ENCODE measurements at places on chromosomes 2 and 18. TPM values are rescaled to one million over a fixed set of nuclear protein-coding genes. Genes with fewer than 3 reads are reported as not detected.

Gene FBXO15
- total RNA-seq: 0.96 TPM

Gene RMND5A
- total RNA-seq: 55.4 TPM

Gene ANKRD30B
- not detected for total RNA-seq

Gene DPP4
- total RNA-seq: 3.6 TPM

Gene SLC35F5
- 24.8 TPM for total RNA-seq

Gene LYPD1
- total RNA-seq: 4.7 TPM

Gene NDC80
- total RNA-seq: 43.0 TPM

Gene ACVR2A
- total RNA-seq: 11.5 TPM

DNA sequence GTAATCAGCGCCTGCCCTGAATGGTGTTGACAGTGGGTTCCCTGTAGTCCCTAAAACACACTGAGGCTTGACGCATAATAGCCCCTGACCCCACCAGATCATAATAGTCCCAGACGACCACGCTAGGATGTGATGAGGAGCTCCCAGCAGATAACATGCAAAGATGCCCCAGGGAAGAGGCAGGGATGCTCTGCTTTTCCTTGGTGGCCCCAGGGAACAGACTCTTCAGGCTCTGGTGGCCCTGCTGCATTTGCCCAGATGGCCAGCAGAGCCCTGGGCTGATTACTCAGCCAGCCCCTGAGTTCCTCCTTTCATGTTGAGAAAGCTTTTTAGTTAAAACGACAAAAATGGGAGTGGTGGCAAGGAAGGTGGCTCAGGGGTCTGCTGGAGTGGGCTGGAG lies 5.9 kb upstream of the NCKAP5 start:
- DNase-seq: no peak

DNA sequence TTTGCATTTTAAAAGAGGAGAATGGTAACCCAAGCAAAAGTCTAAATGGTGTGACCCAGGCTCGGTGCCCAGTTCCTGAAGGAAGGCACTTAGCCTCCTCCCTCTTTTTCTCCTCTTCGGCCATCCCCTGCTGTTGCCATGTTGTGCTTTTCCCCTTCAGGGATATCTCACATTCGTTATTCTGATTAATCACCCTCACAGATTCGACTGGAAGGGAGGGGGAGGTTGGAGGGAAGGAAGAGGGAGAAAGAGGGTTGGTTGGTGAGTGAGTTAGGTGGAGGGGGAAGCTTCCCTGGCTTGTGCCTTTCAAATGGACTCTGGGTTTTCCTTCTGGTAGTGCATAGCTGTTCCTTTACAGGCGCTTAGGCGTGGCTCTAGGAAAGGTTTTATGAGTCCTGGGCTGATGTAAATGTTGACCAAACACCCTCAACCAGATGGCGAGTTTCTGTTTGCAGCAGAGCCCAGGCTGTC lies 39.0 kb upstream of the LYPD6B start:
- no peak for DNase-seq

- no peak for DNase-seq
Measured at GRCh38 chr2:170038734-170039133, 139.2 kb upstream of the MYO3B start.

GRCh38 chr2:175964195-175964594 lies 37.9 kb downstream of the LNPK start:
- no peak for DNase-seq

DNA sequence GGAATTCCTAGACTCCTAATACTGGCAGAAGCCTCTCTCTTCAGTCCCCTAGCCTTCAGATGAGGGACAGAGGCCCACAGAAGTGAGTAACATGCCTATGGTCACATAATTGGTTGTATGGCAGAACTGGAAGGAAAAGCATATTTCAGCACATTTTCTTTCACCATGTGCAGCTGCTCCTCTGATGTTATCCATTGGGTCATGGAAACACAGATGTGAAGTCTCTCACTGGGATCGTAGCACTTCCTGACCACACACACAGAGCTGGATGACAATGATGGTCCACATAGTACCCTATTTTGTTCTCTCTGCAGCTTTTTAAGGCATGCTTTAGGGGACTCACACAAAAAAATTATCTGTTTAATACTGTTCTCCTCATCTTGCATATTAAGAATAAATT lies 24.5 kb downstream of the MYO3B start:
- DNase-seq: no peak

DNA sequence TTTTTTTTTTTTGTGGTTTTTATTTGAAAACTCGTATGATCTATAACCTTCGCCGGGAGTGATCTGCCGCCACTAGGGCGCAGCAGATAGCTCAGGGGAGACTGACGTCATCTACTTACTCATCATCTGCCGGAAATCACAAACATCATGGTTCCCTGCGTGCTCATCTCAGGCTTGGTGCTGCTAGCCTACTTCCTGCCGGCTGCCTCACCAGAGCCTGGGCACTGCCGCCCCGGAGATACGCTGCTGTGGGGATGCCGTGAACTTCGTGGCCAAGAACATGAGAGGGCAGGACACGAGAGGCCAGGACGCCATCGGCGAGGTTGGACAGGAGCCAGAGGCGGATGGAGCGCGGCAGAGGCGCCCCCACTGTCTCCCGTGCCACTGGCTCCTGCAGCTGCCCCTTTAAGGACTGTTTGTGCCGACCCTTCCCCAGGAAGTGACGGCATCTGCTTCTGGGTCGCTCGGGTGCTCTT lies 68.8 kb downstream of the DOK6 start:
- peak; percentile 62 for DNase-seq

GRCh38 chr2:119853777-119854399 lies 94.2 kb downstream of the PTPN4 start:
- peak; percentile 17 for DNase-seq

DNA sequence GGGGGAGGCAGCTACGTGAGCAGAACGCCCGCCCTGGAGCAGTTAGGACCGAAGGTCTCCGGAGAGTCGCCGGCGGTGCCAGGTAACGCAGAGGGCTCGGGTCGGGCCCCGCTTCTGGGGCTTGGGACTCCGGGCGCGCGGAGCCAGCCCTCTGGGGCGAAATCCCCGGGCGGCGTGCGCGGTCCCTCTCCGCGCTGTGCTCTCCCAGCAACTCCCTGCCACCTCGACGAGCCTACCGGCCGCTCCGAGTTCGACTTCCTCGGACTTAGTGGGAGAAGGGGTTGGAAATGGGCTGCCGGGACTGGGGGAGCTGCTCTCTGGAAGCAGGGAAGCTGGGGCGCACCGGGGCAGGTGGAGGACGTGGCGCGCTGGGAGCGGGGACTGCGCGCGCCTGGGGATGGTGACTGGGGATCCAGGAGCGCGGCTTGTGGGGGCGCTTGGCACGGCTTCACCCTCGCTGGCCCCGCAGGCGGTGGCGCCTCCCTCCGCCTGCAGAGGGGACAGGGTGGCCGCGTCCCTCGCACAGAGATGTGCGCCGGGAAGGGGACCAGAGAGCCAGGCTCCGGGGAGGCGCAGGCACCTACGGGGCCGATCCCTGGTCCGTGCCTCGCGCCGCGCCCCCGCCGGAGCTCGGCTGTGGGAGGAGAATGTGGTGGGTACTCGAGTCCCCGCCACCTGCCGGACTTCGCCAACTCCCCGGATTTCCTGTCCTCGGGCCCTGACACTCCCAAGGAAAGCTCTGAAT lies 688 bp downstream of the CDH20 start:
- peak; percentile 51 for DNase-seq

All from WTC11 (cell line).